Stimulated activated CD8-positive, alpha-beta memory T cell treated with anti-CD3 and anti-CD28 coated beads, Interleukin-7, amount 100 ng/mL, for 24 hours (primary cell): ENCODE measurements at places on chromosomes 12 and 14.

GRCh38 chr14:101173698-101174521 is 270.4 kb upstream of the RTL1 start:
- DNase-seq: no peak

DNA sequence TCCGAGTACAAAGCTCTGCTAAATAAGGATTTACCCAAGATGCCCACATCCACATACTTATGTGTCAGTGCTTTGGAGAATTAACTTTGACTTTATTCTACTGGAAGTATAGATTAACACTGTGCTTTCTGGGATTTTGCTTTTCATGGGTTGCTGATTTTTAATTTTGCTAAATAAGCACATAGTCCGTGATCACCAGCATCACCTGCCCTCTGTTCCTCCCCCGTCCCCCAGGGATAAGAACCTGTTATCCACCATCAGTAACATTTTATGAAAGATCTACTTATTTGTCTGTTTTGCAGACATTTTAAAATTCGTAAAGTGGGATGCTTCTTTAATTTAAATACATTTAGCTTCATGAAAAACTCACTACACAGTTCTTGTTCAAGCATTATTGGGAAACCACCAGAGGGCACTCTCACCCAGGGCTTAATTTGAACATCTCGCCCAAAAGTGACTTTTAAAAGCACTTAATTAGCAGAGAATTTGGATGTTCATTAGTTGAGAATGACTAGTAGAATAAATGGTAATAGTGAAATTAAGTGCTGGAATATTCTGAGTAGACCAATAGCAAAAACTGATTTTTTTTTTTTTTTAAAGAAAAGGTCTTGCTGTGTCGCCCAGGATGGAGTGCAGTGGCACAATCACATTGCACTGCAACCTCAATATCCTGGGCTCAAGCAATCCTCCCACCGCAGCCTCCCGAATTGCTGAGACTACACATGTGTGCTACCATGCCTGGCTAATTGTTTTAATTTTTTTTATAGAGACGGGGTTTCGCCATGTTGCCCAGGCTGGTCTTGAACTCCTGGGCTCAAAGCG is 35.7 kb downstream of the MRPL42 start:
- peak; percentile 24 for DNase-seq

DNA sequence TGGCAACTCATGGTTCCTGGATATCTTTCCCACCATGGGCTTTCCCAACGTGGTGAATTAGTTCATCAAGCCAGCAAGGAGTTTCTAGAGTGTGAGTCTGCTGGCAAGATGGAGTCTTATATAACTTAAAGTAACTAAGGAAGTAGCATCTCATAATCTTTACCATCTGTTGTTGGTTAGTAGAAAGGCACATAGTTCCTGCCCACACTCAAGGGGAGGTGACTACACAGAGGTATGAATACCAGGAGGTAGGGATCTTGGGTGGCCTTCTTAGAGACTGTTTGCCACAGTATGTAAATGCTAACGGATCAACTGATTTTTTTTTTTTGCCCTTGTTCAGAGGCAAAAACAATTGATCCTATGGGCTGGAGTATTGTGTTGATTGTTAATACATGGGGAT is 446.9 kb downstream of the ATP23 start:
- no peak for DNase-seq

GRCh38 chr12:5402009-5402935 is 29.6 kb upstream of the NTF3 start:
- no peak for DNase-seq

- DNase-seq: no peak
These were observed 3.9 kb upstream of the BLOC1S1 start for GRCh38 chr12:55711786-55712553.

DNA sequence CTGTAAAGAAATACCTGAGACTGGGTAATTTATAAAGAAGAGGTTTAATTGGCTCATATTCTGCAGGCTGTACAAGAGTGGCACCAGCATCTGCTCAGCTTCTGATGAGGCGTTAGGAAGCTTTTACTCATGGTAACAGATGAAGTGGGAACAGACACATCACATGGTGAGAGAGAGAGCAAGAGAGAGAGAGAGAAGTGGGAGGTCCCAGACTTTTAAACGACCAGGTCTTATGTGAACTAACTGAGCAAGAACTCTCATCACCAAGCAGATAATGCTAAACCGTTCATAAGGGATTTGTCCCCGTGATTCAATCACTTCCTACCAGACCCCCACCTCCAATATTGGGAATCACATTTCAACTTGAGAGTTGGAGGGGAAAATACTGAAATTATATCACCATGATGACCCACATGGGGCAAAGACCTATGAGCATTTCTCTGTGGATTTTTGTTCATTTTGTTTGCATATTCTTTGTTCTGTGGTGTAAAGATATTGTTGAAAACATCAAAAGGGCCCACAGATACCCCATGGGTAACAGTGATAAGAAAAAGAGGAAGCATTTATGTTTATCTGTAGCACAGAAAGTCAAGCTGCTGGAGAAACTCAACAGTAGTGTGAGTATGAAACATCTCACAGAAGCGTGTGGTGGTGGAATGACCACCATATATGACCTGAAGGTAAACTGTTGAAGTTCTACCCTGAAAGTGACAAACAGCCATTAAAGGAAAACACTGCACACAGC is 135.2 kb upstream of the PDE3A start:
- no peak for DNase-seq

- peak; percentile 1 for DNase-seq
These were observed 851 bp downstream of the YLPM1 start for GRCh38 chr14:74763803-74764531.

DNA sequence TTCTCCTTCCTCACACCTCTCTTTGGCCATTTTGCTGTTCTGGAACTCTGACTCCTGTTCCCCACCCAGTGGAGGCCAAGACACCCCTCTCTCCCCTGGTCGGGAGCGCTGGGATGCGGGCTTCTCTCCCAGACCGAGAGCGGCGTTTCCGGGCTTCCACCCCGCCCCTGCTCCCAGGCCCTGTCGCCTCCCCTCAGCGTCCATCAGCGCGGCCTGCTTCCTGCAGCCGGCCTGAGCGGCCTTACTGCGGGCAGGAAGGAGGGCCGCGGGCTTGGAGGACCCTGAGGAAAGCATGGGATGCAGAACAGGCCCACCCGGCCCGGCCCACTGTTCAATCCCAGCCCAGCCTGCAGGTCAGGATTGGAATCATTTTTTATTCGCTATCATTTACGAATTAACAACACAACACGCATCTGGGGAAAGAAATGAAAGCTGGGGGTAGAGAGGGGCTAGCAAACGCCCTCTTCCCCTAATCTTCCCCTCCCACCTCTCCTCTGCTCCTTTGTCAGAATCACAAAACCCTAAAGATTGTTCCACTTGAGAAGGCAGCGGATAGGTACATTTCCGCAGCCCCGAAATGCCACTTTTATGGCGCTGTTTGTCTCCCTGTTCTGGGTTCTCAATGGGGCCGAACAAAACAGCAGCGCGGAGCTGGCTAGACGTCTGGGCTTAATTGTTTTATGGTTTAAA is 3.8 kb upstream of the HOXC8 start:
- no peak for DNase-seq

GRCh38 chr12:47160316-47161244 is 80.8 kb upstream of the AMIGO2 start:
- DNase-seq: no peak

GRCh38 chr12:58503731-58504130 is 416.6 kb downstream of the LRIG3 start:
- DNase-seq: no peak

DNA sequence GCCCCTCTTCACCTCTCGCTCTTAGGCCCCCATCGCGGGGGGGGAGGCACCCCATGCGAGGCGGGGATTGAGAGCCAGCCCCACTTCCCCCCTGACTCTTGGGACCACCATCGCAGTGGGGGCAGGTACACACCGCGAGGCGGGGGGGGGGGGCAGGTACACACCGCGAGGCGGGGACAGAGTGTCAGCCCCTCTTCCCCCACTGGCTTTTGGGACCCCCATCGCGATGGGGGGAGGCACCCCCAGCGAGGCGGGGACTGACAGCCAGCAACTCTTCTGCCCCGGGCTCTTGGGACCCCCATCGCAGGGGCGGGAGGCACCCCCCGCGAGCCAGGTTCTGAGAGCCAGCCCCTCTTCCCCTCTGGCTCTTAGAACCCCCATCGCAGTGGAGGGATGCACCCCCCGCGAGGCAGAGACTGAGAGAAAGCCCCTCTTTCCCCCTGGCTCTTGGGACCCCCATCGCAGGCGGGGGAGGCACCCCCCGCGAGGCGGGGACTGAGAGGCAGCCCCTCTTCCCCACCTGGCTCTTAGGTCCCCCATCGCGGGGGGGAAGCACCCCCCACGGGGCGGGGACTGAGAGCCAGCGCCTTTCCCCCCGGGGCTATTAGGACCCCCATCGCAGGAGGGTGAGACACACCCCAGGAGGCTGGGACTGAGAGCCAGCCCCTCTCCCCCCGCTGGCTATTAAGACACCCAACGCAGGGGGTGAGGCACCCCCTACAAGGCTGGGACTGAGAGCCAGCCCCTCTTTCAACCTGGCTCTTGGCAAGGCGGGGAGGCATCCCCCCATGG is 196.5 kb upstream of the PZP start:
- no peak for DNase-seq

- no peak for DNase-seq
These were observed 7.5 kb downstream of the PTGR2 start for GRCh38 chr14:73859145-73859544.

GRCh38 chr14:64721899-64722298 is 17.7 kb downstream of the PLEKHG3 start:
- DNase-seq: no peak

- no peak for DNase-seq
These were observed 162.6 kb upstream of the PLEKHG7 start for GRCh38 chr12:92539976-92540781.

GRCh38 chr12:2624543-2625288 is 170.1 kb upstream of the FKBP4 start:
- DNase-seq: no peak

DNA sequence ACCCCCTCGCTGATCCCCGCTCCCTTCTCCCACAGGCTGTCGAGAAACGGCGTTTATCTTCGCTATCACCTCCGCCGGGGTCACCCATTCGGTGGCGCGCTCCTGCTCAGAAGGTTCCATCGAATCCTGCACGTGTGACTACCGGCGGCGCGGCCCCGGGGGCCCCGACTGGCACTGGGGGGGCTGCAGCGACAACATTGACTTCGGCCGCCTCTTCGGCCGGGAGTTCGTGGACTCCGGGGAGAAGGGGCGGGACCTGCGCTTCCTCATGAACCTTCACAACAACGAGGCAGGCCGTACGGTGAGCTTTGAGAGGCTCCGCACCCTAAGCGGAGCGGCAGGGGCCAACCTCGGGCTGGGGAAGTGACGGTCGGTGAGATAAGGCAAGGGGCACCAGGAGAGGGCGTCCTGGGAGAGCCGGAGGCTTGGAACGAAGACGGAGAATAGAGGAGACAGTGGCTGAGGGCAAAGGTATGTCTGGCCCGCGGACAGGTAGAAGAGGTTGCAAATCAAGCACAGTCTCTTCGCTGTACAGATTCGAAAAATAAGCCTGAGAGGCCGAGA is 2.3 kb downstream of the WNT1 start:
- DNase-seq: no peak

GRCh38 chr12:93403988-93404803 is 26.5 kb downstream of the NUDT4 start:
- no peak for DNase-seq

DNA sequence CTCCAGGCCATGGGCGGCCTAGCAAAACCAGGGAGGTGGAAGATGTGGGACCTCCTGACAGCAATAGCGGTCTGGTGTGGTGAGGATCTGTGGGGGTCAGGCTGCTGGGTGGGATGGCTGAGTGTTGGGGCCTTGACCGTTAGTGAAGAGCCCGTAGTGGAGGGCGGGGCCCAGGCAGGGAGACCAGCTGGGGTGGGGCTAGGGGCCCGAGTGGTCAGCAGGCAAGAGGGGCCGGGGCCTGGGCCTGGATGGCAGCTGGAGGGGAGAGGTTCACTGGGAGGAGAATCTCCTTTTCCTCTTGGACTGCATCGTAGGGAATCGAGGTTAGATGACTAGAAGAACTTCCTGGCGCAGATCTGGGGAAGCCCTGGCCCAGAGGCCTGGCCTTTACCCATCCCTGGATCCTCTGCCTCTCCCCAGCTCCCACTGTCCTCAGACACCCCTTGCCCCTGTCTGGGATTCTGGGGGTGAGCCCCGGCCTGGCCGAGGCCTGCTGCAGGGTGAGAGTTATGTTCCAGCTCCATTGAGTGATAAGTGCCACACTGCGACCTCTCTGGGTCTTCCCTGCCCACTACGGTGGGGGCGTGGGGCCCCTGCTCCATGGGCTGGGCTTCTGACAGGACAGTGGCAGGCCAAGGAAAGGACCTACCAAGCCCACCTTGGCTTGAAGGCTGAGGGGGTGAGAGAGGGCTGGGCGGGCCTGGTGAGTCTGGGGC is 47.1 kb downstream of the KRT80 start:
- no peak for DNase-seq

DNA sequence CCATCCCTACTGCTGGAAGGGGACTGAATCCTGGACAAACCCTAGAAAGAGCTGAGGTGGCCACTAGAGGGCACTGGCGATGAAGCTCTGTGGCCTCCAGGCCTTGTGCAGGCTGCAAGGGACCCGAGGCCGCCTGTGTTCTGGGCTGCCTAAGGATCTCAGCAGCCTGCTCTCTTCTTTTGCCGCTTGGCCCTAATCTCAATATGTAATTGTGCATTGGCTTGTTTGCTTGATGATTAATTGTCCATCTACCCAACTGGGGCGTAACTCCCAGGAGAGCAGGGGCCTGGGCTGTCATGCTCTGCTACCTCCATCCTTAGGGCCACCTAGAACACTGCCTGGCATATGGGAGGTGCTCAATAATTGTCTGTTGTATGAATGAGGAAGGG is 73.8 kb downstream of the SYNE3 start:
- DNase-seq: peak; percentile 58

DNA sequence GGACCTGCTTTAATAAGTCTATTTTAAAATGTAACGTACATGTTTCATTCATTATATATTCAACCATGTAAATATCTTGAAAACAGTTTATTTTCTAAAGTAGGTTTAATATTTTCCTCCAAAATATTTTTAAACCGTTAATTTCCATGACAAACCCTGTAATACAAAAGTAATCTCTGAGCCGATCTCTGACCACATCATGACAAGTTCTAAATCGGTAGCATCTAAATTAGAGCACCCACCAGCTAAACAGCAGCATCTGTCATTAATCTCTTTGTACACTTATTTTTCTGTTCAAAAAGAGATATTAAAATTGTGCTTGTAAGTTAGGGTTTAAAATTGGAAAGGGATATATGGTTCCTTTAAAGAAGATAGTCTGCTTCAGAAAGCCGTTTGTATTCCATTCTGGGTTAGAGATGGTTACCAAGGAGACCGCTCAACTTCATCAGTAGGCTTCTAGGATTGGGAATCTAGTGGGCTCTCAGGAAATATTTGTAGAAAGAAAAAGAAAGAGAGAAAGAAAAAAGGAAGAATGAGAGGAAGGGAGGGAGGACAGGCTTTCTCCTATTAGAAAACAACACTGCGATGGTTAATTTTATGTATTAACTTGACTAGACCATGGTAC is 232.5 kb upstream of the FOXN3 start:
- no peak for DNase-seq

GRCh38 chr14:86739761-86740160 is 1209.8 kb downstream of the FLRT2 start:
- DNase-seq: no peak

- no peak for DNase-seq
These were observed 51.5 kb upstream of the SLC2A13 start for GRCh38 chr12:40157336-40157735.
